Suppressor macrophage treated with lipopolysaccharide for 1 hour (primary cell): ENCODE measurements at places on chromosomes 7 and 10.

DNA sequence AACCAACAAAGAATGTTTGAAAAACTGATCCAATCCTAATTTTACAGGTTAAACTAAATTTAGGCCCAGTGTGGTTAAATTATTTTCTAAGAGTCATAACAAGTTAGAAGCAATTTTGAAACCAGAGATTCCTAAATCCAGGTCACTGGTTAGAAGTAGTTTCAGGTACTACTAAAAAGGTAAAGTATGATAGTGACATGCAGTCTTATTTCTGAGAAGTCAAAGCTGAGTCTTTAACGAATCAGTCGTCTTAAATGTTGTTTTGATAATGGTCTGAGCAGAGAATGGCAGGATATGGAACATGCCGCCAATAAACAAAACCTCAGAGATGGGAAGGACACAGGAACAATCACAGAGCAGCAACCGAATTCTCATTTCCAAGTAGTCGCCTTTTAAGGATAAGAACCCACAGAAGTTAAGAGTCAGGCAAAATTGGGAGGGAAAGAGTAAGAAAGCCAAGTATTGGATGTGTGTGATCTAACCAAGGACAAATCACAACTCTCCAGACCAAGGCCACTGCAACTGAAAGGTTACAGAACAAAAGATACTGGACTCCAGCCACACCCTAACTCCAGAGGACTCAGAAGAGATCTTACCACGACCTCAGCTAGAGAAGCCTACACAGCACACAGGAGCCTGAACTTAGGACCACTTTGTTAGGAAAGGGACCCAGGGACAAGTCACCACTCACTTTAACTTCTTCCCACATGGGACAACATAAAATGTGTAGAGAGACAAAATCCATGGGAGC is 19.7 kb downstream of the TMEM243 start:
- no peak for DNase-seq

DNA sequence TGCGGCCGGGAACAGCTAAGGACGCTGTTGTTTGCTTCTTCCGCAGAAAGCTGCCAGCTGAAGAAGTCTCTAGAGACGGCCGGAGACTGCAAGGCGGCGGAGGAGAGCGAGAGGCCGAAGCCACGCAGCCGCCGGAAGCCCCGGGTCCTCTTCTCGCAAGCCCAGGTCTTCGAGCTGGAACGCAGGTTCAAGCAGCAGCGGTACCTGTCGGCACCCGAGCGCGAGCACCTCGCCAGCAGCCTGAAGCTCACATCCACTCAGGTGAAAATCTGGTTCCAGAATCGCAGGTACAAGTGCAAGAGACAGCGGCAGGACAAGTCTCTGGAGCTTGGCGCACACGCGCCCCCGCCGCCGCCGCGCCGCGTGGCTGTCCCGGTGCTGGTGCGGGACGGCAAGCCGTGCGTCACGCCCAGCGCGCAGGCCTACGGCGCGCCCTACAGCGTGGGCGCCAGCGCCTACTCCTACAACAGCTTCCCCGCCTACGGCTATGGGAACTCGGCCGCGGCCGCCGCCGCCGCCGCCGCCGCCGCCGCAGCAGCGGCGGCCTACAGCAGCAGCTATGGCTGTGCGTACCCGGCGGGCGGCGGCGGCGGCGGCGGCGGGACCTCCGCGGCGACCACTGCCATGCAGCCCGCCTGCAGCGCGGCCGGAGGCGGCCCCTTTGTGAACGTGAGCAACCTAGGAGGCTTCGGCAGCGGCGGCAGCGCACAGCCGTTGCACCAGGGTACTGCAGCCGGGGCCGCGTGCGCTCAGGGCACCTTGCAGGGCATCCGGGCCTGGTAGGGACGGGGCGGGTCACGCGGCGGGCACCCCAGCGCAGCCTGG is 2.4 kb downstream of the NKX2-3 start:
- peak; percentile 68 for DNase-seq

- DNase-seq = peak; percentile 29
Observed at GRCh38 chr7:102973096-102973802, 60.4 kb downstream of the LRRC17 start.

DNA sequence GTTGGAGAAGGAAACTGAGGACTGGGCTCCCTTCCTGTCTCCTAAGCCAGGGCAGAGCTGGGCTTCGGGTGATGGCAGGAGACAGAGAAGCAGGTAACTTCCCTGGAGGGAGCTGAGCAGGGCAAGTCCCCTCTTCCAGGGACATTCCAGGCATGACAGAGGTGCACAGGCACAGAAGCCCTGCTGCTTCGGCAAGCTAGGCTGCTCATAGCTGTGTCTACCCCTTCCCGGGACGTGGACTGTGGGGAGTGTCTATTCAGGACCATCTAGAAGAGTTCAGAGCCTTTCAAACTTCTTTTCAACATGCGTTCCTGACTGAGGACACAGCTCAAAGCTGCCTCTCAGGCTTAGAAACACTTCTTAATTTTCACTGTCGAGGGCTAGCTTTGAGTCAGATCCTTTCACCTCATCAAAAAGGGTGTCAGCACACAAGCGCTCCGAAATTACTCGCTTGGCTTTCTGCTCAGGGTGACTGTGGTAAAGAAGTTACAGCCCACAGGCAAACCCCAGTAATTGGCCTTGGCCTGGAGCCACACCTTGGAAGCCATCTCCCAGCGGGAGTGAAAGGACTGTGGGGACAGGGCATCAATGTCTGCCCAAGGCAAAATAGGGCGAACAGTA is 63.7 kb upstream of the STEAP1B start:
- no peak for DNase-seq

- peak; percentile 66 for DNase-seq
Observed at GRCh38 chr7:93196336-93196735, 29.9 kb downstream of the HEPACAM2 start.

- DNase-seq = no peak
Observed at GRCh38 chr7:26417911-26418413, 126.3 kb downstream of the SNX10 start.

DNA sequence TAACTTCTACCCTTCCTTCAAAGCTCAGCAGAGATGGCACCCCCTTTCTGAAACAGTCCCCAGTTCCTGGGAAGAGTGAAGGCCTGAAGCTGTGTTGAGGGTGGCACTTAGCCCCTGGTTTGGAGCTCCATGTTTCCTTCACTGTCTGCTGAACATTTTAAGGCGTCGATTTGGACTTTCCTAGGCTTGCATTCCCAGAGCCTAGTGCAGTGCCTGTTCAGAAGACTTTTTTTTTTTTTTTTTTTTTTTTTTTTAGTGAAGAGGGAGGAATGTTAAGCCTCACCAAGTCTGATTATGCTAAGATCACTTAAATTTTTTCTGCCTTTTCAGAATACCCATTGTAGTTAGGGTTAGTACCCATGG is 97.0 kb downstream of the PFKFB3 start:
- no peak for DNase-seq

DNA sequence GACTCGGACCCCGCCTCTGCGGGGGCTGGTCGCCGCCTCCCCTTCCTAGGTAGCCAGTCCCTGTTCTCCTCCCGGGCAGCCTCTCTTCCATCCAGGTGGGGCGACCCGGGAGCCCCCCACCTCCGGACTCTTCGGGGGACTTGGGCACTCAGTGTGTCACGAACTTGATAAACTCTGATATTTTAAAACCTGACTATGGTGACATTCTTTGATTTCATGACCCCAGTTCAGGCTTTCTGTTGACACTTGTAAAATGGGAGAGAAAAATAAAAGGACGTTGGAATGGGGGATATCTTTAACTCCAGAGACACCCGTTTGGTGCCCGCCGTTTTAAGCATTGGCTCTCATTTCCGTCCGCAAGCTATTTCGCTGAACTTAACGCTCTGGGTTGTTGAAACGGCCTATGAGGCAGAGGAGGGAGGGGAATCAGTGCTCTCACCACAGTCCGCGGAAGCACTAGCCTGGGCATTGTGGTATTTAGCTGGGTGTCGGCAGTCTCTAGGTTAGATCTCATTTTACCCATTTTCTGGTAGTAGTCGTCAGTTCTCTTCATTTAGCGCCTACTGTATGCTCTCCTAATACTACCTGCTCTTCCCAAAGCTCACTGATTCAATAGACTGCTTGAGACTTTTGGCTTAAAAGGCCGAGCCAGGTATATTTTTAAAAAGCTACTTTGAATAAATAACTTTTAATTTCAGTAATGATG is 738 bp downstream of the VPS26A start:
- DNase-seq = peak; percentile 78

DNA sequence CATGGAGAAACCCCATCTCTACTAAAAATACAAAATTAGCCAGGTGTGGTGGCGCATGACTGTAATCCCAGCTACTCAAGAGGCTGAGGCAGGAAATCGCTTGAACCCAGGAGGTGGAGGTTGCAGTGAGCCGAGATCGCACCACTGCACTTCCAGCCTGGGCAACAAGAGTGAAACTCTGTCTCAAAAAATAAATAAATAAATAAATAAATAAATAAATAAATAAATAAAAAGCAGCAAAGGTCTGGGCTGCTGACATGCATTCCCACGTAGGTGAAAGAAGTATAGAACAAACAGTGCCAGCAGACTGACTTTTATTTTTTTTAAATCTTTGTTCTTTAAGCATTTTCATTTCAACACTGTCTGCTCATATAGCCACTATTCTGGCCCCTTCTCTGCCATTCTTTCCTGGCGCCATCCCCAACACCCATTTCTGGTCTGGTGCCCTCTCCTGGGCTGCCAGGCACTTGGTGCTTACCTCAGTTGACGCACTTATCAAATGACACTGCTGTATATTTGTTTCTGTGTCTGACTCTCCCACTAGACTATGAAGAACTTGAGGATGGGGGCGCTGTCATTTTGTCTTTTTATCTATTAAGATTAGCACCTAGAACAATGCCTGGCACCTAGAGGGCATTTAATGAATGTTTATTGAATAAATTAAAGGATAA is 15.6 kb downstream of the FAM107B start:
- DNase-seq = no peak

DNA sequence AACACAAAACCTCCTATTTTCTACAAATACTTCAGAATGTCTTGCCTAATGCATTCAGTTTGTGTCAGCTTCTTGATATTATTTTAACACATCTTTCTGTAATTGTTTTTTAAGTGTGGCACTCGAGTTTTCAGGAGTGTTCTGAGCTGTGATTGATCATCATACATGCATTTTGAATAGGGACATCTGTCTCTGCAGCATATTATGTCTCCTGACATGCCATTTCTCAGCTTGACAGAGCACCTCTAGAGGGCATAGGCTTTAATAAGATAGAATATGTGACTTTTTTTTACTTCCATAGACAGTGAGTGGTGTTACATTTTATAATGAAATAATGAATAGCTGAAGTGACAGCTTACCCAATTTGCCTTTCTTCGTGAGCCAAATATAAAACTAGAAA is 219.2 kb upstream of the HDAC9 start:
- no peak for DNase-seq

GRCh38 chr7:93693796-93694195 is 119.3 kb upstream of the CALCR start:
- no peak for DNase-seq

DNA sequence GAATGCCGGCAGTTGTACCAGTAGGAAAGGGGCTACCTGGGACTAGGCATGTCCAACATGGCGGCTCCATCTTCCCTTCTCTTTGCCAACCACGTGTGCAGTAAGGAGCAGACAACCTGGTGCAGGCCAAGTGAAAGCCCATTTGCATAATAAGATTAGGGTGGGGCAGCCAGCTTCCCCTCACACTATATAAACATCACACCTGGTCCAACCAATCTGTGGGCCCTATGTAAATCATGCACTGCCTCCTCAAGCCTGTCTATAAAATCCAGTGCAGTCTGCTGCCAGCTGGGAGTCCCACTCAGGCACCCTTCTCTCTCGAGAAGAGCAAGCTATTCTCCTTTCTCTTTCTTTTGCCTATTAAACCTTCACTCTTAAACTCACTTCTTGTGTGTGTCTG is 429.3 kb downstream of the CALN1 start:
- DNase-seq = no peak

DNA sequence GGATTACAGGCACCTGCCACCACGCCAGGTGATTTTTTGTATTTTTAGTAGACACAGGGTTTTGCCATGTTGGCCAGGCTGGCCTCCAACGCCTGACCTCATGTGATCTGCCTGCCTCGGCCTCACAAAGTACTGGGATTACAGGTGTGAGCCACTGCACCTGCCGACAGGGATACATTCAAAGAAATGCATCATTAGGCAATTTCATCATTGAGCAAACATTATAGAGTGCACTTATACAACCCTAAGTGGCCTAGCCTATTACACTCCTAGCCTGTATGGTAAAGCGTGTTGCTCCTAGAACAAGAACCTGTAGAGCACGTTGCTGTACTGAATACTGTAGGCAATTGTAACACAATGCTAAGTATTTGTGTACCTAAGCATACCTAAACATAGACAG is 350.3 kb downstream of the GALNT17 start:
- DNase-seq = no peak

DNA sequence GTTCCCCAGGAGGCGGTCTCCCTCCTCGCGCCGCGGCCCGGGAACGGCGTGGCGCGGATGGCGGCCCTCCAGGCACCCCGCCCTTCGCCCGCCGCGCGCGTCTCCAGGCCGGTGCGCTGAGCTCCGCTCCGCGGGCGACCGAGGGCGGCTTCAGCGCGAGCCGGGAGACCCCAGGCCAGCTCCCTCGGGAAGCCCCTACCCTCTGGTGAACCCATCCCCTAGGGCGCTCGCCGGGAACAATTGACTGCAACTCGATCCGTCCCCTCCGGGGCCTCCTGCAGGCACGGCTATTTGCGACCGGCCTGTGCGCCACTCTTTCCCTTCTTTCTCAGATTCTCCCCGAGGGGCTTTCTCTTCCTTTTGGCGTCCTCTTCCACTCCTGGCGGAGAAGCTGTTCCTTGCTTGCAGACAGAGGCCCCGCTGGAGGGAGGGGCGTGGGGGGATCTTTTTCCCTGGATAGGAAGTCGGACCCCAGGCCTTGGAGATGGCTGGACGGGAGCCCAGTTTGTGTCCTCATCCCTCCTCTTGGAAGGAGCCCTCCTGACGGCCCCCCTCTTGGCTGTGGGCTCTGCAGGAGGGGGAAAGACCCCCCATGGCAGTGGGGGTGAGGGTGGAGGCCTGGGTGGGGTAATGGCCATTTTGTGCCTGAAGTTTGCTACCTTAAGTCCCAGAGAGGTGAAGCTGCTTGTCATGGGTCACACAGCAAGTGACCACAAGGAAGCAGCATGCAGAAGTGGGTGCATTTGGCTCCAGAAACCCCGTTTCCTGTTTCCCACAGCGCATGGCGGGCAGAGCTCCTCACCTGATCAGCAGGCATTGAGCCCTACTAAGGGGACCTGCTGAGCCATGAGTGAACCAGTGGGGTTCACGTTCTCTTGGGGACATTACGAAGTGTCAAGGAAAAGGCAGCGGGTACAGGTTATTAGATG is 171.2 kb upstream of the TNRC18 start:
- peak; percentile 38 for DNase-seq

- DNase-seq = peak; percentile 66
Observed at GRCh38 chr10:88110355-88110754, 246.9 kb downstream of the PTEN start.

GRCh38 chr10:129969184-129969910 is 5.3 kb upstream of the EBF3 start:
- no peak for DNase-seq

- no peak for DNase-seq
Observed at GRCh38 chr10:125226823-125227222, 66.5 kb upstream of the CTBP2 start.
